Stimulated activated CD4-positive, alpha-beta T cell treated with anti-CD3 and anti-CD28 coated beads, Interleukin-4, amount 100 ng/mL, for 1 hour (primary cell): ENCODE measurements at places on chromosomes 13 and 19.

GRCh38 chr13:112060899-112061366, 6.0 kb upstream of the SOX1 start:
- no peak for DNase-seq

GRCh38 chr19:33340991-33341390, 32.5 kb upstream of the CEBPG start:
- DNase-seq, result no peak

GRCh38 chr19:45231891-45232290, 13.3 kb downstream of the EXOC3L2 start:
- no peak for DNase-seq

GRCh38 chr13:40228990-40229389, 437.5 kb downstream of the FOXO1 start:
- DNase-seq, result no peak

GRCh38 chr13:78065141-78065540, 146.5 kb upstream of the EDNRB start:
- DNase-seq, result no peak

GRCh38 chr13:32031815-32032370, 319 bp downstream of the FRY start:
- no peak for DNase-seq

DNA sequence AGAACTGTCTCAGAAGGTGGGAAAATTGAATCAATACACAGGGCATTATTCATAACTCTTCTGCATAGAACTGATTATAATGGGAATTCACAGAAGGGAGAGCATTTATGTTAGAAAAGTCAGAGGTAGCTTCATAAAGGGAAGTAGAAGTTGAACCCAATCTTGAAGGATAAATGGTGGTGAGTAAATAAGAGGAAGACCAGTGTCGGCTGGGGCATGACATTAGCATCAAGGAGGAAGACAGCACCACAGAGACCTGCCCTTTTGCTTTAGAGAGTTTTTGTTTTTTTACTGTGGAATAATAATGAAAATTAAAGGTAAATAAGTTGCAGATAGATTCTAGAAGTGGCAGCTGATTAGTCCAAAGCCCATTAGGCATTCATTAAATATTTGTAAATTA, 21.9 kb downstream of the CDC16 start:
- DNase-seq, result no peak

- DNase-seq, result peak; percentile 18
Measured at GRCh38 chr19:44754750-44755080, 6.2 kb downstream of the BCL3 start.

DNA sequence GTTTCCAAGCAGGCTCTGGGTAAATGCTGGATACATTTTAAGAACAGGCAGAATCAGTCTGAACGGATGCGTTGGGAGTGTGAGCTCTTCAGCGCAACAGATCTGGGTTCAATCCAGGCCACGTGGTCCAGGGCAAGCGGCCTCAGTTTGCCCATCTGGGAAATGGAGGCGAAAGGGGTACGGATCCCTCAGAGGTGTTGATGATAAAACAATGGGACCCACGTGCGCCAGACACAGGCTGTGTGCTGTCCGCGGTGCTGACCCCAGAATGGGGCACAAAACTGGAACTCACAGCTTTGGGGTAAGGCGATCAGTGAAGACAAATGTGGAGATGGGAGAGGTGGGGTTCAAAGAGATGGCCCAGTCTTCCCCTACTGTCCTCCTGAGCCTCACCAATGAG, 13.1 kb upstream of the PDE4C start:
- DNase-seq, result no peak

GRCh38 chr19:16587833-16588823, 15.9 kb upstream of the SLC35E1 start:
- peak; percentile 47 for DNase-seq

DNA sequence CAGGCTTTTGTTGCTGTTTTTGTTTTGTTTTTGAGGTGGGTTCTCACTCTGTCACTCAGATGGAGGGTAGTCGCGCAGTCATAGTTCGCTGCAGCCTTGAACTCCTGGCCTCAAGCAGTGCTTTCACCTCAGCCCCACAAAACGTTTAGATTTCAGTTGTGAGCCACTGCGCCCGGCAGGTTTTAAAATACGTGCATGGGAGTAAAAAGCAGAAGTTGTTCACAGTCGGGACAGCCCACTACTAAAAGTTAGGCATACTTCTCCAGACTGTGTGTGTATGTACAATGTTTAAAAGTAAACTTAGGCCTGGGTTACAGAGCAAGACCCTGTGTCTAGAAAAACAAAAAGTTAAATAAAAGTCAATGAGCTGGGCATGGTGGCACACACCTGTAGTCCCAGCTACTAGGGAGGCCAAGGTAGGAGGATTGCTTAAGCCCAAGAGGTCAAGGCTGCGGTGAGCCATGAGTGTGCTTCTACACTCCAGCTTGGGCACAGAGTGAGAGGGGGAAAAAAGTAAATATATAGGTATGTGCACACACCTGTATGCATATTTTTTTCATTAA, 6.1 kb downstream of the SAFB start:
- no peak for DNase-seq
